ENCODE measurements at places on chromosomes 5 and 9.

DNA sequence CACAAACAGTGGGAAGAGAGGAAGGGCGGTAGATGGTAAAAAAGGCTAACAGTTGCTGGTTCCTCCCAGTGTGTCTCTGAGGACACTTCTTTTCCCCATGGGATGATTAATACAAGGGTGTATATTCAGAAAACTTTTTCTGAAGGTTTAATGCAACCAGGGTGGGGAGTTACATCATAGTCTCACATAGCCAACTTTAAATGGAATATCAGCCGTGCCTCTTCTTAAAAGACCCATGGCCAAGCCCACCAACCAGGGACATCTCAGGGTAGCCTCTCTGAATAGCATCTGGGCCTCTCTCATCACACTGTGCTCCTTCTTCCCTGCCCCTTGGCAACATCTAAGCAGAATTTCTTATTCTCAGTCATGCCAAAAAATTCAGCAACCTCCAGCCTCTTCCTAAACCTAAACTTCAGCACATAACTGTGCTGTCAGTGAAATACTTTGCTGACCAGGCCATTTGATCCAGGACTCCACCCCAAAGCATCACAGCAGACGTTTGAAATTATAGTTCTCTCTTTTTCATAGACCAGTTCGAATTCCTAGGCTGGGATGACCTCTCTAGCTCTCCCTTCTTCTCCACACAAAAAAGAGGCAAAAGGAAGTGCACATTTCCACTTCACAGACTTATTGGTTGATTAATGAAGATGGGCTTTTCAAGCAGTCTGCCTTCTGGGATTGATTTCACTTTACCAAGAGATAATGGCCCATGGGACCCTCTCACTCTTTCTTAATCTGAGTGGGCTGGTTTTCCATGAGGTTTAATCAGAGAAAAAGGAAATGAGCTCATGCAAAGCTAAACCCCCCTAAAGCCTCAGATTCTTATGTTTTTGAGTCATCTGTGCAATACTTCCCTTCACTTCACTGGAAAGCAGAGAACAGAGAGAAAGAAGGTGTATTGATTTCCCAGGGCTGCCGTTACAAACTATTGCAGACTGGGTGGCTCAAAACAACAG lies 85.1 kb upstream of the RAI14 start:
- peak; percentile 21 for DNase-seq

DNA sequence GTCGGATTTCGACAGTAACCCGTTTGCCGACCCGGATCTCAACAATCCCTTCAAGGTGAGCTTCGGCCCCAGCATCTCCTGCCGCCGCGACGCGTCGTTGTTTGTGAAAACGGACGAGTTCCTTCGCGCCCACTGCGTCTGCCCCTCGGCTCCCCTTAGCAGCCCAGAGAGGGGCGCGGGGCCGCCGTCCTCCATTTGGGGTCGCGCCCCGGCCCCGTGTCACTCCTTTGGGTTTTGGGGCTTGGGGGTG lies 182 bp downstream of the SCAMP1 start:
- no peak for DNase-seq

- DNase-seq = no peak
Observed at GRCh38 chr5:79546782-79547428, 33.0 kb upstream of the HOMER1 start.

- DNase-seq = no peak
Observed at GRCh38 chr9:137123468-137123837, 8.9 kb upstream of the DPP7 start.

DNA sequence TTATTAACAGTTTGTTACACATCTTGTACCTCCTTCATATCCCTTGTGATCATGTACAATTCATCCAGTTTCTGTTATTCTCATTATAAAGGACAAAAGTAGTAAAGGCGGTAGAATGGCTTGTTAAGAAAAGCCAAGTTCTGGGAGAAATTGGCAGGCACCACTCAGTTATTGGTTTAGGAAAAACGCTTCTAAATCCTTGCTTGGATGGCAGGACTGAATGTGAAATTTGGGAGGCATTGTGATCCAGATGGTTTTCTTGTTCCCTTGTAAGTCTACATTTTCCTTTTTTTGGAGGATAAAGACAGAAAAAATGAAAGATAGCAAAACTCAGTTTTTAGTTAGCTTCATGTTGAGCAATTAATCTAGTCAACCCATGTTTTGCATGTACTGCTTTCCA lies 130.2 kb downstream of the MAT2B start:
- DNase-seq = no peak

DNA sequence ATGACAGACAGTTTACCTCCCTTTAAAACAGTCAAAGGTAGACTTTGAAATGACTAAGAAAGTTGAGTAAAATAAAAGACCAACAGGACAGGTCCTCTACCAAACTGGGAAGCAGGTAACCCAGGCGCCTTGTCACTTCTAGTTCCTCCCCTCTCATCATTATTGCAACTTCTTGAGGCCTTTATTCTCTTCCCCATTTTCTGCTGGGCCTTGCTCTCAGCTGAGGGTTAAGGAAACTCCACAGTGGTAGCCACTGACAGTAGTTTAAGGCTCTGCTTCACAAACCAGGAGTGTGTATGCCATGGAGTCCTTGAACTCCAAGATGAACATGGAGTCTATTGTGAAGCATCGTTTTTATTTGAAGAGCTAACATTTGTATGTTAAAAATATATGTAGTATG lies 36.9 kb upstream of the TCERG1 start:
- DNase-seq = no peak

DNA sequence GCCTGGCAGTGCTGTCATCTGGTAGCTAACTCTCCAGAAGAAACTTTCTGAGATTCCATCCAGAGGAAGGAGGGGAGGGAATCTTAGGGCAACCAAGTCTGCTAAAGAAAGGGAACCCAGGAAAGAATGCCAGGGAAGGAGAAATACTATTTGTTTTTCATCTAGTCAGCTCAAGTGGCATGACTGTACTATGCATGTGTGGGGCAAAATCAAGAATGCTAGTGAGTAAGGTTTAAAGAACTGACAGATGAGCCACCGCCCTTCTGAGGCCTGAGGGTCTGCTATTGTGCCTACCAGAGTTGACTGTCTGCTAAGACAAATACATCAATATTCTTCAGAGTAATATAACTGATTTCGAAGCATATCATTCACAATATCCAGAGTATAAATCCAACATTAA lies 204.2 kb downstream of the SLC12A2 start:
- DNase-seq = no peak

GRCh38 chr5:150464554-150465012 lies 15.0 kb upstream of the RPS14 start:
- no peak for DNase-seq

- no peak for DNase-seq
Observed at GRCh38 chr5:174310243-174310642, 264.7 kb downstream of the NSG2 start.

DNA sequence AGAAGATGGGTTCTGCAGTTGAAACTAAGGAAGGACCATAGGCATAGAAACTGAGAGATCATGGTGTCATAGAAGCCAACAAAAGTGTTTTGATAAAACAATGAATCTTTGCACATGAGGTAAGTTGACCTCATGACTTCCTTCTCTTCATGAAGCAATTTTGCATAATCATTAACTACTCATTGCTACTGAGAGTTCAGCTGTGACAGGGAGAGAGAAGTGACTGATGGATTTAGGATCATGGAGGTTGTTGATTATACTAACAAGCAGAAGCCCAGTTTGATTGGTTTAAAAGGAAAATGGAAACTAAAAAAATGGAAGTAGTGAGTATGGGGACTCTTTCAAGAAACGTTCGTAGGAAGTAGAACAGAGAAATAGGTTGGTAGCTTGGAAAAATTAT lies 51.2 kb downstream of the PARP8 start:
- DNase-seq = no peak

DNA sequence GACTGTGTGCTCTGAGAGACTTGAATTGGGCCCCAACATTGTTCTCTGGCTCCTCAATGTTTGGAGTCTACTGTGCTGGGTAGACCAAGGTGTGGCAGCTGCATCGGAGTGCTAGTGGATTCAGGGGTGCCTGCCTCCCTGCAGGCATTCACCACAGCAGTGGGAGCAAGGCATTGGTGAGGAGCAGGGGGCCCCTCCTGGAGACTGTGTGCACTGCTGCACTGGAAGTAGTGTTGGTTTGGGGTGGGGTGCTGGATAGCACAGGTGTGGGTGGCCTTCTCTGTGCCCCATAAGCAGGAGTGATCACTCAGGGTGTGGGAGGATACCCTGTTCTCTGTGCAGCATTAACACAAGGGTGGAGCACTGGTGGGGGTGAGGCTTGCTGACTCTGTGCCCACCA lies 39.2 kb downstream of the INSL6 start:
- no peak for DNase-seq

DNA sequence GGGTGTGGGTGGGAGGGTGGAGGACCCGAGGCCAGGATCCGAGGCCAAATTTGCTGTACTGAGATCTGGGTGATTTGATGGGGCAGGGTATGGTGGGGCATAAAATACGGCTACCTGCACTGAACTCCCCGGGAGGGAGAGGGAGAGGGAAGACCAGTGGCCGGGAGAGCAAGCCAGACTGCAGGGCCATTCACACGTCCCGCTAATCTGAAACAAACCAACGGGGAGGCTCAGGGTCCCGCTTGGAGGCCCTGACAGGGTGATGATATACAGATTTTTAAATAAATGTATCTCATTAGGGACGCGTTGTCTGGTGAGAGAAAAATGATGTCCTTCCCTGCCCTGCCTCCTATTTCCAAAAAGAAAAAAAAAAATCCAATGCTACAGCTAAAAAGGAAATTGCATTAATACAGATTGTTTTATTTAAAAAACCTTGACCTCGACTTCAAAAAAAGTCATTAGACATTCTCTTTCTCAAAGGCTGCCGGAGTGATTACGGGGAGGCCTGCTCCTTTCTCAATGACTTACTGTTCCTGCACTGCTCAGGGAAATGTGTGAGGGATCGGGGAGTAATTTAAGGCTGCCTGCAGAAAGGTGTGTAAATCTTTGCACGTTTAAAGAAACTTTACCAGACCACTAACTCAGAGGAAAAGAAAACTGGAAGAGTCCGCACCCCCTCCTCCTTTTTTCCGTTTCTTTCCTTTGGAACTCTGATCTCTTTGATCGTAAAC lies 11.5 kb upstream of the PRRX2 start:
- DNase-seq = no peak

DNA sequence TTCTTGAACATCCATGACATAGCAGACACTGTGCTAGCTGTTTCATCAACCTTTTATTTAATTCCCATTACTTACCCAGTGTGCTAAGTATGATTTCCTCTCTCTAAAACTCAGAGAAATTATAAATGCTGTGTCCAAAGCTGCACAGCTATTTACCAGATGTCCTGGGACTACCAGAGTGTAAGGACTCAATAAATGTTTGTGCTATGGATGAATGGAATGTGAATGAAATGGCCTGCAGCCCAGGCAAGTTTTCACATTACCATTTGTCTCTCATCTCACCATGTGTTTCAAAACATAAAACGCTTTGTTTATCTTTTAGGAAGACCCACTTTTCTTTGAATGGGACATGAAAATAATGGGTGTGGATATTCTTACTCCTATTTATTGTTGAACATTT lies 96.2 kb downstream of the ARHGEF28 start:
- no peak for DNase-seq

- no peak for DNase-seq
Observed at GRCh38 chr5:10334831-10335230, 18.7 kb upstream of the MARCHF6 start.

DNA sequence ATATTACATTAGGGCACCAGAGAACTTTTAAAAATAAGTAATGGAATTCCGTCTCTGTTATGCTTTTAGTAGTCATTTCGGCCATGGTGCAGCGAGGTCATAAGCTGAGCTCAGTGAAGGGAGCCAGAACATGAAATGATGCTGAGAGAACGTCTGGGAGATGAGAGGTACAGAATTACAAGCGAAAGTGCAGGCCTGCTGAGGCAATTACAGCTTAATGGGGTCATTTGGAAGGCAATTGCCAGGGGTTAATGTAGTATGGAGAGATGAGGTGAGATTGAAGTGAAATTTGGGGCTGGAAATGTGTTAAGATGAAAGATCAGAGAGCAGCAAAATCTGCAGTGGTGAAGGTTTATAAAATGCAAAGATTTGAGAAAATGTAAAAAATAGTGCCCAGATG lies 96.5 kb downstream of the PBX3 start:
- no peak for DNase-seq

GRCh38 chr9:87245271-87245670 lies 252.4 kb upstream of the DAPK1 start:
- DNase-seq = no peak

DNA sequence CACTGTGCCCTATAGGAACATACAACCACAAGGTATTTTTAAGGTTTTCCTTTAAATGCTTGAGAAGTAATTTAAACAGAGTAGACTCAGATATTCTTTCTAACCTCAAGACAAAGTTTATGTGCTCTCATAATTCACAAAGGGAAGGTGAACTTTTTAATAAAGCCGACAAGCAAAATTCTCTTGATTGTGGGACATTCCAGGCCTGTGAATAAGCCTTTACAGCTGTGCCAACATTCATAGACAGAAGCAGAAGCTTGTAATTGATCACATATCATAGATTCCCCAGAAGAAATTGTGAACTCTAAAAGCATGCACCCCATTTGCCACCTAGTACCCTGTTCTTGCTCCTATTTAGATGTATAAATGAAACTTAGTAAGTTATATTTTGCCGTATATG lies 1107.8 kb upstream of the SEMA6A start:
- no peak for DNase-seq

GRCh38 chr9:129555512-129556215 lies 65.2 kb downstream of the C9orf50 start:
- no peak for DNase-seq

Data from RPMI7951 (cell line).